Stimulated activated CD4-positive, alpha-beta T cell treated with anti-CD3 and anti-CD28 coated beads, Interleukin-4, amount 100 ng/mL, for 48 hours (primary cell): ENCODE measurements at places on chromosomes 12 and 14.

DNA sequence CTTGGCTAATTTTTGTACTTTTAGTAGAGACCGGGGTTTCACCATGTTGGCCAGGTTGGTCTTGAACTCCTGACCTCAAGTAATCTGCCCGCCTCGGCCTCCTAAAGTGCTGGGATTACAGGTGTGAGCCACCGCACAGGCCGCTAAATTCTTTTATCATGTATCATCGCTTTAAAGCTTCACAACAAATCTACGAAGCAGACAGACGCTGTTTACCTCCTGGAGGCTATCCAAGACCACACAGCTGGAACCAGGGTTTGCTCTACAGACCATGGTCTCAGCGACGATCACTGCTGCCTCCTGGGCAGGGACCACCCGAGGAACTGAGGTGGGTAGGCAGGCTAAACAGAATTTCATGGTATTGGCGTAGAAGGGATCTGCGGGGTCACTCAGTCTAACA lies 27.2 kb downstream of the KRT80 start:
- no peak for DNase-seq

- DNase-seq, result no peak
Measured at GRCh38 chr12:65694130-65694529, 130.2 kb upstream of the HMGA2 start.

- DNase-seq, result no peak
Measured at GRCh38 chr12:98646294-98647090, 1.4 kb downstream of the APAF1 start.

- no peak for DNase-seq
Measured at GRCh38 chr12:110361216-110361615, 42.3 kb downstream of the ANAPC7 start.

GRCh38 chr12:62116986-62117385 lies 143.2 kb upstream of the USP15 start:
- no peak for DNase-seq

GRCh38 chr12:94149781-94150239 lies 1.4 kb downstream of the PLXNC1 start:
- DNase-seq, result no peak

GRCh38 chr14:101884089-101884933 lies 80.1 kb upstream of the DYNC1H1 start:
- no peak for DNase-seq

- no peak for DNase-seq
Measured at GRCh38 chr14:63478437-63478852, 64.7 kb downstream of the PPP2R5E start.

DNA sequence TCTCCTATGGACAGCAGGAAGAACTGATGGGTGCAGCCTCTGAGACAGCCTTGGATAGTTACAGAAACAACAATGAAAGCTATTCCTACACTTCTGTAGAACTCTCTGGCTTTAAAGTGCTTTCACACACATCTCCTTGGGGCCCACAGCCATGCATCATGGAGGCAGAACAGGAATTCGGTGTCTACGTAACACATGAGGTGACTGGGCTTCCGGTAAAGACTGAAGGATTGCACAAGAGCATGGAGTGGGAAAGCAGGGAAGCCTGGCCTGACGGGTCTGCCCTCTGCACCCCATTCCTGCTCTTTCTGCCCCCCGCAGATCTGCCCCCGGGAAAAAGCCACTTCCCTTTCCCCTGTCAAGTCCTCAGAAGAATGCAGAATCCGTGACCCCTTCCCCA lies 82.6 kb downstream of the VWF start:
- DNase-seq, result no peak
